ENCODE measurements at places on chromosomes 1 and 21. TPM values are rescaled to one million over a fixed set of nuclear protein-coding genes. Genes with fewer than 3 reads are reported as not detected.

Gene ZNF678
- 8.0 TPM for total RNA-seq

Gene ITLN1
- total RNA-seq: not detected

Gene USP1
- 42.9 TPM for total RNA-seq

Gene OR2T33
- total RNA-seq: not detected

GRCh38 chr1:97630948-97631347, 289.9 kb downstream of the DPYD start:
- no peak for DNase-seq

GRCh38 chr21:44405091-44405947, 50.0 kb upstream of the LRRC3 start:
- no peak for DNase-seq

All from Panc1 (cell line).